ENCODE measurements at places on chromosomes 7 and 10.

GRCh38 chr7:94011714-94012353, 7.7 kb upstream of the BET1 start:
- DNase-seq, result no peak

- no peak for DNase-seq
Observed at GRCh38 chr7:131182446-131183058, 145.1 kb upstream of the MKLN1 start.

GRCh38 chr7:50818324-50818723, 35.6 kb upstream of the GRB10 start:
- DNase-seq, result no peak

GRCh38 chr10:126674741-126675515, 4.4 kb upstream of the C10orf90 start:
- DNase-seq, result no peak

DNA sequence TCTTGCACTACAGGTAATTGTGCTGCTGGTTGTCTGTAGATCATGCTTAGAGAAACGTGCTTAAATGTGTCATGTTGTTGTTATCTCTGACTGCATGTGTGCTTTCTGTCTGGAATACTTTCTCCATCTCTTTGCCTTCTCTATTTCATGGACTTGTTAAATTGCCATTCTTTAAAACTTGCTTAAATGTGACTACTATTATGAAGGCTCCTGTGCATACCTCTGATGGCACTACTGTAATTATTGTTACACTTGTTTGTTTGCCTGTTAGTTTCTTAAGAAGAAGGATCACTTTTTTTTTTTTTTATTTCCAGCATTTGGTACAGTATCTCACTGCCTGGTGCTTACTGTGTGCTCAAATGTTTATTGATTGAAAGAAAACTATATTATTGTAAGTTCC, 41.6 kb downstream of the KMT2E start:
- no peak for DNase-seq

GRCh38 chr7:44382459-44383265, 57.3 kb upstream of the CAMK2B start:
- DNase-seq, result peak; percentile 26

GRCh38 chr10:80500572-80501380, 36.9 kb upstream of the SH2D4B start:
- peak; percentile 77 for DNase-seq

- no peak for DNase-seq
Observed at GRCh38 chr10:124089859-124090258, 3.5 kb downstream of the CHST15 start.

DNA sequence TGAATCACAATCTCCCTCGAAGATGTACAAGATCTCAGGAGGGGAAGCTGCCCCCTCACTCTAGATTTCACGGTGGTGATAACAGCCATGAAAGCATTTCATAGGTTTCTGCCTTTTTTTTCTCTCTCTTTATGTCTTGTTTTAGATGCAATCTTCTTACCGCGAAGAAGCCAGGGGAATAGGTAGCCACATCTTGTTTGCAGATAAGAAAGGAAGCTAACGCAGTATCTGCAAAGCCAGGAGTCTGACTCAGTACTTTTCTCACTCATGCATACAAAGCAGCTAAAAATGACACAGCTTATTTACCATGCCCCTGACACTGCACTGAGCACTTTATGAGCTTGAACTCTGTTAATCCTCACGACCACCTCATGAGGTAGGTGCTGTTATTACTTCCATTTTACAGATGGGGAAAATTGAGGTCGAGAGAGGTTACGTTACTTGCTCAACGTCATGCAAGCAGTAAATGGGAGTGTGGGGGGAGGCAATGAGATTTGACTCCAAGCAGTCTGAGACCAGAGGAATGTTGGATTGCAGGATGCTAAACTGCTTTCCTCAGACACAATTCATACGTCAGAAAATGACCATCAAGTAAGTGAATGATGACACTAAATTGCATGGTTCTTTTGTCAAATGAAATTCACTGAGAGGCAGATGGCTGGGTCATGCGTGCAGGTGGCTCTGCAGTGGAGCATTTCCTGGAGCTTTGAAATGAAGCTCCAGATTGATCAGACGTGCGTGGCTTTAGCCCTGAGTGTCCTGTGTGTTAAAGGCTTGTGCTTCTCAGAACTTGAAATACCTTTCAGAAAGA, 3.3 kb downstream of the MAP3K8 start:
- no peak for DNase-seq

DNA sequence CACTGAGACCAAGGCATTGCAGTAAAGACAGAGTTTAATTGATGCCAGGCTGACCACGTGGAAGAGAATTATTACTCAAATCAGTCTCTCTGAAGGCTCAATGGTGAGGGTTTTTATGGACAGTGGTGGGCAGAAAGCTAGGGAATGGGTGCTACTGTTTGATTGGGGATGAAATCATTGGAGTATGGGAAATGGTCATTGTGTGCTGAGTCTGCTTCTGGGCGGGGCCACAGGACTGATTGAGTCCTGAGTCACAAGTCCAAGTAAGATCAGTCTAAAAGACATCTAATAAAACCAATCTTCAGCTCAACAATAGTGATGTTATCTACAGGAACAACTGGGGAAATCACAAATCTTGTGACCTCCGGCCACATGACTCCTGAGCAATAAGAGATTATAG, 868.4 kb downstream of the SORCS3 start:
- no peak for DNase-seq

DNA sequence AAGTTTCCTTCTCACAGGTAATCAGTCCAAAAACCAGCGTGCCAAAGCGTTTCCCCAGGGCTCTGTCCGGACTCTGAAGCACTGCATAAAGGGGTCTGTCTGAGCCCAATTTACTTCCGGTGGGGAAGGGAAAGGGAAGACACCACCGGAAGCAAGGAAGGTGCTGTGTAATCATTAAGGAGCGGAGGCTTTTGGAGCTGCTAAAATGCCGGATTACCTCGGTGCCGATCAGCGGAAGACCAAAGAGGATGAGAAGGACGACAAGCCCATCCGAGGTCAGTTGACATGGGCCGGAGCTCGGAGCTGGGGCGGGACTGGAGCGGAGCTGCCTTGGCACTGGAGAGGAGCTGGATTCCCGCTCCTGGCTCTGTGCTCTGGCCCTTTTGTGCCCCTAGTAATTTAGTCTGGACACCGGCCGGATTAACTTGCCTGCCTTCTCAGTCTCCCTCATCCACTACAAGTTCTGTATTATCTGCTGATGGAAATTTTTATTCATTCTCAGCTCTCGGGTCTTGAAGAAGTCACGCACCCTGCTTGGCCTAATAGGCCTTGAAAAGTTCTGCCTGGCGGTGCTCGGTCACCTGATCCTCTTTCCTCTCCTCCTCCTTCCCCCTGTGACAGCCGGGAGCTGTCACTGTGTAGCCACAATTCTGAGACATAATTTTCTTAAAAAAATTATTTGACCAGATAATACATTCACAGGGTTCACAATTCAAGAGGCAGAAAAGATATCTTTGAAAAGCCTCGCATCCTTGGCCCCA, at the start of gene PSMC2:
Gene PSMC2, plus strand, starts transcription at position 137 of the 761 bp plus-strand sequence. Its CDS starts 69 bp downstream, at position 206.
- DNase-seq, result peak; percentile 92

GRCh38 chr10:22655312-22655981, 58.9 kb downstream of the PIP4K2A start:
- DNase-seq, result no peak

- peak; percentile 68 for DNase-seq
Observed at GRCh38 chr10:119480667-119481066, 61.9 kb downstream of the RGS10 start.

- DNase-seq, result no peak
Observed at GRCh38 chr7:28296571-28297483, 115.5 kb upstream of the CREB5 start.

DNA sequence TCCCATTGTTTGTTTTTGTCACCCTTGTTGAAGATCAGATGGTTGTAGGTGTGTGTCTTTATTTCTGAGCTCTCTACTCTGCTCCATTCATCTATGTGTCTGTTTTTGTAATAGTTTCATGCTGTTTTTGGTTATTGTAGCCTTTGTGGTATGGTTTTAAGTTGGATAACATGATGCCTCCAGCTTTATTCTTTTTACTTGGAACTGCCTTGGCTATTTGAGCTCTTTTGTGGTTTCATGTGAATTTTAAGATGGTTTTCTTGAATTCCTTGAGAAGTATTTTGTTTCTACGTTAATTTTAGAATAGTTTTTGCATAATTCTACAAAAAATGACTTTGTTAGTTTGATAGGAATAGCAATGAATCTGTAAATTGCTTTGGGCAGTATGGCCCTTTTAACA, 170.0 kb upstream of the IGFBP3 start:
- no peak for DNase-seq

GRCh38 chr10:125114761-125115391, 45.5 kb downstream of the CTBP2 start:
- no peak for DNase-seq

DNA sequence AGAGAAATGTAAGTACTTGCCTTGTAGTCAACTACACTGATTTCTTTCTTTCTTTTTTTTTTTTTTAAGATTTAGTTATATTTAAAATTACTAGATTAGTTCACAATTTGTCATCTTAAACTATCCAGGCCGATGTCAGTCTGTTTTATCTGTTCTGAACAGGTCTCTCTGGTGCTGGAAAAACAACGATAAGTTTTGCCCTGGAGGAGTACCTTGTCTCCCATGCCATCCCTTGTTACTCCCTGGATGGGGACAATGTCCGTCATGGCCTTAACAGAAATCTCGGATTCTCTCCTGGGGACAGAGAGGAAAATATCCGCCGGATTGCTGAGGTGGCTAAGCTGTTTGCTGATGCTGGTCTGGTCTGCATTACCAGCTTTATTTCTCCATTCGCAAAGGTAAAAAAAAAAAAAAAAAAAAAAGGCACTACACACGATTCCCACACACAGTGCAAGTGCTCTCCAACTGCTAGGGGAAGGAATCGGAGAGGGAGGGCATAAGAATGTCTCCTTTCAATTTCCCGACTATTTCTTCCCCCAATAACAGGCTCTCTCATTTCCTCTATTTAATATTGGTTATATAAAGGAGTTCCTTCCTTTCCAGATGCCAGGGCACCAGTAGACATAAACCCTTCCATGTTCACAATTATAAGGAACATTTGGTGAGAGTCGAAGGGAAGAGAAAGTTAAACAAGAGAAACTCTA, 53.4 kb downstream of the PAPSS2 start:
- no peak for DNase-seq

DNA sequence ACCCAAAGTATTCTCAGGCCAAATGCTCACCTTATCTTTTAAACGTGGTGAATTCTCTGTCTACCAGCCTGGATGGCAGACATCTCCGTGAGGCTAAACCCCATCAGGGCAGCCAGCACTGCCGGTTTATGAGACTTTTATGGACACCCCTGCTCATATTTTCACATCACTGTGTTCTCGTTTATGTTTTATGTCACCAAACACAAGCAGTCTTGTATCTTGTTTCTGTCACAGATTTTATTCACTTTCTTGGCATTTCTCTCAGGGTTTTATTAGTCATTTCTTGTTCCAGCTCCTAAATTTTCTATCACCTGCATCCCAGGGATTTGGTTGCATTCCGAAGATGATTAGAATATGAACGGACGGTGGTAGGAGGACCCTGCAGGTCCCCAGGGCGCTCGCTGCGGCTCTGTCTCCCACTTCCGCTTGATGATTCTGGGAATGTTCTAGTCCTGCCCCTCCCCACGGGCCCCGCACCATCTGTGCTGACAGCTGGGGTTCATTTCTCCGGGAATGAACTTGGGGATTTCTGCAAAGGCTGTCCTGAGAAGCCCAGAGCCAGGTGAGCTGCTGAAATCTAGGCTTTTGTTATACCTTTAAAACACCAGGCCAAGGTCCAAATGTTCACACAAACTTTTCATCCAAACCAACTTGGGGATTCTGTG, 217.6 kb downstream of the GFRA1 start:
- peak; percentile 55 for DNase-seq

- DNase-seq, result peak; percentile 31
Observed at GRCh38 chr7:129610709-129611245, 743 bp upstream of the NRF1 start.

DNA sequence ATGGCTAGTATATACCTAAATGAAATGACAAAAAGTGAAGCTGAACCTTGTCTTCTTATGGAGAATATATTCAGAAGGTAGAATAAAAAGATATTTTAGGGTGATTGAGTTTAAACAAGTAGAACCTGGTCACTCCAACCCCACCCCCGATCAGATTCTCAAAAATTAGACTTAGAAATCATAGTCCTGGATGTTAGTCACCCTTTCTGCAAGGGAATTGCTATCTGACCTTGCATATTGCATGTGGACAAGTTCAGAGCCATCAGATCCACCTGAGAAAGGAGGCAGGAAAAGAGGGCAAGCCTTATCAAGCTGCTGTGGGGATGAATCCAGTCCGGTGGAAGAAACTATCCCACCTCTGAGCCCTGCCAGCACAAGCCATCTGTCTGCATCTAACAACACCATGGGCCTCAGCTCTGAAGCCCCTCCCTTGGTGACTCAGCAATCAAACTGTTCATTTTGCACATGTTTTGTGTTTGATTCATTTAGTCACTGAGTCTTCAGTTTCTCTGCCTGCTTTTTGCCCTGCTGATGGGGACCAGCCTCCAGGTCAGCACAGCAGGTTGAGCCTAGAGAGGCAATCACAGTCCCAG, 727.3 kb downstream of the AUTS2 start:
- DNase-seq, result no peak

- no peak for DNase-seq
Observed at GRCh38 chr10:29876008-29876555, 183.3 kb downstream of the JCAD start.

GRCh38 chr7:135802697-135803096, 54.1 kb upstream of the FAM180A start:
- no peak for DNase-seq

GRCh38 chr10:16735671-16736070, 81.6 kb downstream of the RSU1 start:
- no peak for DNase-seq

GRCh38 chr7:18202315-18203045, 174.8 kb upstream of the PRPS1L1 start:
- no peak for DNase-seq

- no peak for DNase-seq
Observed at GRCh38 chr10:10591715-10592341, 425.8 kb upstream of the CELF2 start.

GRCh38 chr7:8305104-8305503, 43.1 kb upstream of the ICA1 start:
- DNase-seq, result no peak

DNA sequence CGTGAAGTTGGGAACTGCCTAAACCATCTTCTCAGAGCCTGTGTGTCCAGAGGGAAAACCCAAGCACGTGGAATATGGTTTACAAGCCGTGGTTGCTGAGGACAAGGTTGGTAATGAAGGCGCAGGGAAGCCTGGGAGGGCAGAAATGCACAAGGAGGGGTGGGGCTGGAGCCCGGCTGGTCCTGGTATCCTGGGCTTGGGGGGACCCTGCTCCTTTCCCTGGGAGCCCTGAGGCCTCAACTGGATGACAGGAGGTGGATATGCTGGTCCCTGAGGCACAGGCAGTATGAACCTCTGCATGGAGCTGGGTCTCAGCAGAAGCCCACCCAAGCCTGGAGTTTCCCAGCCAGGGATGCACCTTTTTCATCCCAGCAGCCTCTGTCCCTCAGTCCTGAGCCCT, 80.3 kb upstream of the RET start:
- DNase-seq, result no peak

Measured in femur (tissue), 1 donor.